Testis (tissue), 5 donors: ENCODE measurements at places on chromosomes 13 and 19. TPM values are rescaled to one million over a fixed set of nuclear protein-coding genes. Genes with fewer than 3 reads are reported as not detected.

The ZNF571 gene
- polyA plus RNA-seq = 5.9 TPM

The POLD1 gene
- 30.7 TPM for polyA plus RNA-seq

The PIP5K1C gene
- 99.1 TPM for polyA plus RNA-seq

The PINLYP gene
- 9.9 TPM for polyA plus RNA-seq

The ZNF256 gene
- 7.8 TPM for polyA plus RNA-seq

DNA sequence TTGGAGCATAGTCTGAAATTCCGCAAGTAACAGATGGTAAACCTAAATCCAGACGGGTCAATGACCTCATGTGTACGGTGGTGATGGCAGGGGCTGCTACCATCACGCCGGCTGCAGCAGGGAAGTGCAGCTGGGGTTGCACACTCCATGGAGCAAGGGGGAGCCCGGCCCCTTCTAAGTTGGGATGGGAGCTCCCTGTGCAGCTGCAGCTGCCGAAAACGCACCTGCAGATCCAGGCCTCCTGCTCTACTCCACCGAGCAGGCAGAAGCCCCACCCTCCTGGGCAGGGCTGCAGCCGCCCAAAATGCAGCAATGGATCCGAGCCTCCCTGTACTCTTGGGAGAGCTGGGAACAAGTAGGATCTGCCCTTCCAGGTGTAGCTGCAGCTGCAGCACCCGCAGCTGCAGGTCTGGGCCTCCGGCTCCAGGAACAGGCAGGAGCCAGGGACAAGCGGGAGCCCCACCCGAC, 25.5 kb downstream of the KBTBD6 start:
- DNase-seq = no peak

- DNase-seq = no peak
Measured at GRCh38 chr13:112974671-112975070, 5.7 kb downstream of the MCF2L start.
